ENCODE measurements at places on chromosomes 7 and 10.

DNA sequence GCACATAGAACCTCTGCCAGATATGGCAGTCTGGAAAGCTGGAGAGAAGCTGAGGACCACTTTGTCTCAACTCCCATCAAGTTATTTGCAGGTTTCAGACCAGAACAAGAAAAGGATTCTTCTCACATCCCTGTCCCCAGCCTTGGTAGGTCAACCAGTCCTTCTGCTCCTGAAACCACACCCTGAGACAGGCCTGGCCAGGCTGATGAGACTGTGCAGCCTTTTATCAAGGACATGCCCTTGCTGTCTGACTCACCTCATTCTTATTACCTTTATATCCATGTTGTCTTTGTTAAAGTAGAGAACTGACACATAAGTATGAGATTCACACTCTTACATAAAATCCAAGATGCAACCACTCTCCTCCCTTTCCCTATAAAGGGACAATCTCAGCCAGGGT is 354.9 kb downstream of the PLXNA4 start:
- DNase-seq: no peak

DNA sequence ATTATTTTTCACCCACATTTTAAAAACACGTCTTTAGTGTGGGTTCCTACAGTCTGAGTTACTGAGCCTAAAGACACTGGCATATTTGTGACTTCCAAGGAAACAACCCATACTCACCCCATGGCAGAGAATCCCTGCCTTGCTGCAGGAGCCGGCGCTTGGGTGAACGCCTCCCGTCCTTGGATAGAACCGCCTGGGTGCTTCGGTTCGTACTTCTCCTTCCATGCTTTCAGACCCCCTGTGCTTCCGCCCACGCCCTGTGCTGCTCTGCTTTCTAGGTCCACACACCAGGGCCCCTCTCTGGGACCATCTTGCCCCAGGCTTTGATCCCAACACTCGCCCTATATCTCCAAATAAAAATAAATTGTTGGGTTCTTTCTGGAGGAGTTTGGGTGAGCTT is 125.8 kb downstream of the PTPRN2 start:
- no peak for DNase-seq

DNA sequence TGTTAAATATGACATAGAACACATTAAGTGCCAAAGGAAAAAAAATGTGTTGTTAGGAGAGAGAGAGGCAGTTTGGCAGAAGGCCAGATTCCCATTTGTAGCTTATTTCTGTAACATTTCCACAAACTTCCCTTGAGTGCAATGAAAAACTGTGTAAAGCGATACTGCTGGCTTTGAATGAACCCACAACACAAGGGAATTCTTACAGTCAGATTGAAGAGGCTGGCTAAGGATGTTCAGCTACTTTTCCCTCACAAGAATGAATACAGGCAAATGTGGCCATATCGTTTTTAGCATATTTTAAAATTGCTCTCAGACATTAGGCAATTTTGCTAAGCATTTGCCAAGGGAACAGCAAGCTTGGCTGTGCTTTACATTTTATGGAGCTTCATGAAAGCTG is 614.1 kb upstream of the FZD8 start:
- no peak for DNase-seq

DNA sequence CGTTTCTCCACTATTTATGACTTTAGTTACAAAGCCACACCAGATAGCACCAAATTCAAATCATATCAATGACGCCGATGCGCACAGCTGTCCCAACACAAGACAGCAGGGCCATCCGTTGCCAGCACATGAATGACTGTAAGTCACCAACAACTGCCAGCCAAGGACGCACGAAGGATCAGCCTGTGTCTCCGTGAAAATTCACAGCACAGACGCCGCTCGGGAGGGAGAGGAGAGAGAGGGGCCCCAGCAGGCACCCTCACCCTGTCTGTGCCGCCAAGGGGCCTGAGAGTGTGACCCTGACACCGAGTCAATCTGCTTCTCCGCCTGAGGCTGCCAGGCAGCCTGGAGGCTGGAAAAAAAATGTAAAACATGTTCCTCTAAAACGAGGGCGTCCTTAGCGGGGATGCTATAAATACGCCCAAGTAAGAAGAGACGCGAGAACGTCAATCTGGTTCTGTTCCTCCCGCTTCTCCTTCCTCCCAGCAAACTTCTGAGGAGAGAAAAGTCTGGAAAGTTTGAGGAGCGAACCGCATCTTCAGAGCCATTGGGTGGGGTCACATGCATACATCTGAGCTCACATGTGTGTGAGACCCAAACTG is 111.2 kb downstream of the PTPRN2 start:
- DNase-seq: no peak

- DNase-seq: peak; percentile 38
Measured at GRCh38 chr10:90779548-90779947, 78.3 kb downstream of the HTR7 start.

GRCh38 chr7:117830422-117830954 is 42.8 kb downstream of the CTTNBP2 start:
- no peak for DNase-seq

DNA sequence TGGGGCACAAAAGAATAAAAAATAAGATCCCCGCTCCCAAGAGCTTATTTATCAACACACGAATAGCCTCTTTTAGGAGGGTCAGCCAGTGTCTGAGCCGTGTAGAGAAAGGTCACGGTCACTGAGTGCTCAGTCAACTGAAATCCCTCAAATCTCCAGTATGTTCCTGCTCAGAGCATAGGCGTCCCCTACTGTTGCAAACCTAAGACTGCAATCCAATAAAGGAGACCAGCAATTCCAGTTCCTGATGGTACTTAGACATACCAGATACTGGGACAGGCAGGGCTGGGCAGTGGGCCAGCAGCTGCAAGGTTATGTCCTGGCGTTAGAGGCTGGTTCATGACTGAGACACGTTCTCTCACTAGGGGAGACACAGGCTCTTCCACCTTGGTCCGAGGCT is 93.6 kb downstream of the CACNB2 start:
- no peak for DNase-seq

DNA sequence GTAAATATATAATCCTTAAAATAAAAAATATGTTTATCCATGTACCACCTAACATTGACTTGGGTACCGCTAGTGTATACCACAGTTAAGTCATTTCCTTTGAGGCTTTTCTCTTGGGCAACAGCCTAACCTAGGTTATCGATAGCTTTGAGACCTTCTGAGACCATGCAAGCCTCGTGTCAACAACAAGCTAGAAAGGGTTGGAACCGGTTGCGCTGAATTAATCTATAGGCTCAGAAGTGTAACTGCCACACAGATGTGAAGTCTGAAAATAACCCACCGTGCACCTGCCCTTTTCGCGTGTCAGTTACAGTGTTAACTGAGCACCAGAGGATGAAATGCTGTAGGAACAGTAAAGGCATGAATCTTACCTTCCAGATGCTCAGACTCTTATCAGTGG is 59.8 kb downstream of the ARID5B start:
- no peak for DNase-seq

DNA sequence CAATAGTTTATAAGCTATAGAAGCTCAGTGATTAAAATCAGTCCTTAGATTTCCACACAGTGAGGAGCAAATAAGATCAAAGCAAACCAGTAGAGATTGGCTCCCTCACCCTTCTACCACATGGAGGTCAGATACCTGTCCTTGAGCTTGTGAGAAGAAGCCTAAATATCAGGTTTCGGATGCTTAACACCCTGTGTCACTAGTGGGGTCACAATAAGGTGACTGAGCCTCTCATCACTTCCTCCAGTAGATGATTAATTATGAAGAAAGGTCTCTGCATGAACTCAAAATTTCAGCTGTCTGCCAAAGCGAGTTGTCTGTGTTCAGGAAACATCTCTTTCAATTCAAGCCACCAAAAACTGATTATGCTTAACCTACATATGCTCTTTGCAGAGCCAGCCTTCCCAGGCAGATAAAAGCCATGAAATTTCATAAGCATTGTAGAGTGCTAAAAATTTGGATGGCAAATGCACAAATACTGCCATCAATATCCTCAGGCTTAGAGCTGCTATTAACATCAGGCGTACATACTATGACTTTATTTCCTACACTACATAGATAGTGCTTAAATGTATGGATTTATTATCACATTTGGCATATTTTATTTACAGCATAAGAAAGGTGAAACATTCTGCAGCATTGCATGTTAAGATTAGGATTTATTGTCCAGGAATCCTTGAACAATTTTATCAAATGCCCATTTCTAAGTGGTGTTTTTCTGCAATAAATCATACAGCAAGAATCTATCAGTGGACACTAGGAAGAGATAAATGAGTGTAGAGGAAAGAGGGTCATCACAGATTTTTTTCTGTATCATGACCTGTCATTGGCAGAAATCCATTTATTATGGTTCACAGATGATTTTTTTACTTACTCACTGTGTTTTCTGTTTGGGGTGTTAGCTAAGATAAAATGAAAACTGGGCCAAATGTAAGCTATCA is 285.1 kb upstream of the SP8 start:
- DNase-seq: no peak

DNA sequence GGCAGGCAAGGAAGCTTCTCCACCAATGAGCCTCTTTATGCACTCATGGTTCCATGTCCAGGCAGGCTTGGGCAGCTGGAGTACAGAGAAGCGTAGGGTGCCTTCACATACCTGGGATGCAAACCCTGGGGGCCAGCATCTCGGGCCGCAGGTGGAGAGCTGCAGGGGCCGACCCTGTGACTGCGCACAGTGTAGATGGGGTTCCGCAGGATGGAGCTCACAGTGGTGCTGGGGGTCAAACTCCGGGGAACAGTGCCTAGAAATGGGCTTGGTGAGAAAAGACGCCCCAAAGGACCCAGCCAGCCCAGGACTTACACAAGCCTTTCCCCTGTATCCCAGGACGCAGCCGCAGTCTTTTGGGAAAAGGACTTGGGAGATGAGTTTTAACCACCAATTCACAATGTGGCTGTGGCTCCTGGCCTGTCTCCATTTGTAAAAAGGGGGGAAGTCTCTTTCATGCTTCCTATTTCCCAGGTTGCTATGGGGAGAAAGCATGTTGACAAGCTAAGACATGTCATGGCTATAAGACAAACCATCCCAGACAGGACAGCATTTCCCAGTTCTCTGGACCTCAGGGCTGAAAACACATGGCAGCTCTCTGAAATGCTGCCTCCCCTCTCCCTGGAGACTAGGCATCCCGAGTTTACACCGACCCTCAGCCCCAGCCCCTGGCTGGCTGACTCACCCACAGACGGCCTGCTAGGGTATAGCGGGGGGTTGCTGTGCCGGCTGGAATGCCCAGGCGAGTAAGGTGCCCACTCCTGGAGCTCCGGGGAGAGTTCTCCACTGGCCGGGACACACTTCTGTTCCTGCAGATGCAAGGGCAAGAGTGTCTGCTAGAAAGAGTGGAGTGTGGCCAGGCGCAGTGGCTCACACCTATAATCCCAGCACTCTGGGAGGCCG is 107.1 kb downstream of the DLG5 start:
- DNase-seq: no peak

DNA sequence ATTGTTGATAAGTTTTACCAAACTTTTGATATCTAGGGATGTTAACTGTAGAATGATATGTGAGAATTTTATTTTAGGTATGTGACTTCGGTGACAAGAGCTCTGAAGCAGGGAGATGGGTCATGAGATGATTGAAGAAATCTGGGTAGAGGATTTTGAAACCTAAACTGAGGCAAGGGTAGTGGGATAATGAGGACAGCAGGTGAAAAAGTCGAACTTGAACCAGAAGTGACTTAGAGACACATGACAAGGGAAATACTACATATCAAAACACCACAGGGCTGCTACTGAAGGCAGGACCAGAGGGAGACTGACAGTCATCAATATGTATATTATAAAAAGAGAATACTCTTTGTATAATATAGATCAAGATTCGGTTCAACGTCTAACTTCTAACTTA is 113.2 kb downstream of the WDFY4 start:
- DNase-seq: no peak
